ENCODE measurements at places on chromosomes 6 and 20.
A peak's percentile ranks its signal among the peaks of the same experiment; 100 is the strongest.

- DNase-seq = no peak
Measured at GRCh38 chr6:111480988-111481822, 1.8 kb downstream of the REV3L start.

DNA sequence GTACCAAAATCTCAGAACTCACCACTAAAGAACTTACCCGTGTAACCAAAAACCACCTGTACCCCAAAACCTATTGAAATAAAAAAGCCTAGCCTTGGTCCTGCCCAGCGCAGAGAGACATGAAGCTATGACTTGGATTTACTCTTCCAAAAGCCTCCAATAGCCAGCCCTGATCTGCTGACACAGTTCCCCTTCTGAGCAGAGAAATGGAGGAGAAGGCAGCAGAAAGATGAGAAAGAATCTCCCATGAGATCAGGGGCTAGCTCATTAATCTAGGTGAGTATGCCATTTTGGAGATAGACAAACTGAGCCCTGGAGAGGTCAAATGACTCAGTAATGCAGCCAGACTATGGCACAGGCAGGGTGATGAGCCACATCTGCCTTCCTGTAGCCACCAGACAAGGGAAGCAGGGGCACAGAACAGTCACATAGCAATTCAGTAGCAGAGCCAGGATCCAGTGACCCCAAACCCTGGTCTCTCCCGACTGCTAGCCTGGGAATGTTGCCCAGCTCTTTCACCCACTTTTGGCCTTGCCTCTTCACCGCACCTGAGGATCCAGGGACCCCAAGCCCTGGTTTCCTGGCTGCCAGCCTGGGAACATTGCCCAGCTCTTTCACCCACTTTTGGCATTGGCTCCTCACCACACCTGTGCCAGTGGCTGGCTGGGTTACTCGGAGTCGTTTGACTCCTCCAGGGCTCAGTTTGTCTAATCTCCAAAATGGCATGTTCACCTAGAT lies 7.2 kb upstream of the SDCBP2 start:
- no peak for DNase-seq

DNA sequence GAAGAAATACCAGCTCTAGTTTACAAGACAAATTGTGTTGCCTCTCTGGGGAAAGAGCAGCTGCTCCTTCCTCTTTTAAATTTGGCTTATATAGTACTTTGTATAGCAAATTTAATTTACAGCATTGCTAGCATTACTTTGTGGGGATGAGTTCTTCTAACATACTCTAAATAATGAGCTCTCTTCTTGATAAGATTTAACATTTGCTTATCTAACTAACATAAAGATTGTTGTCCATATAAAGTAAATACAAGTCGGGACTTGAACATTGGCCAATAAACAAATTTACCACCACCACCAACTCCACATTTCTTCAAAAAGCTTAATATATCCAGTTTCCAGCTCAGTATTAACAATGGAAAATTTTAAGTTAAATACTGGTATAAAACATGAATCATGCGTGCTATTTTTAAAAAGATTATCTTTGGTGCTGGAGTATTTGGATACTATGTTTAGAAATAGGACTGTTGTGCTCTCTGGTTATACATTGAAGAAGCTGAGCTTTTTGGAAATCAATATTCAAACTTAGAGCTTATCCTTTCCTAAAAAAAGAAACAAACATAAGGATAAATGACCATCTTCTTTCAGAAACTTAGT lies 1146.9 kb upstream of the GJE1 start:
- no peak for DNase-seq

GRCh38 chr6:35973670-35974222 lies 50.7 kb downstream of the SLC26A8 start:
- DNase-seq = no peak

- DNase-seq = no peak
Measured at GRCh38 chr6:143215363-143215762, 154.7 kb downstream of the AIG1 start.

- DNase-seq = no peak
Measured at GRCh38 chr6:7919871-7920270, 9.3 kb upstream of the TXNDC5 start.

GRCh38 chr20:15236812-15237211 lies 899.4 kb upstream of the FLRT3 start:
- DNase-seq = peak; percentile 60

- no peak for DNase-seq
Measured at GRCh38 chr20:44231193-44231592, 15.9 kb upstream of the GDAP1L1 start.

- DNase-seq = no peak
Measured at GRCh38 chr20:59831024-59831915, 102.2 kb downstream of the SYCP2 start.

GRCh38 chr20:51360451-51361201 lies 181.9 kb downstream of the NFATC2 start:
- no peak for DNase-seq

DNA sequence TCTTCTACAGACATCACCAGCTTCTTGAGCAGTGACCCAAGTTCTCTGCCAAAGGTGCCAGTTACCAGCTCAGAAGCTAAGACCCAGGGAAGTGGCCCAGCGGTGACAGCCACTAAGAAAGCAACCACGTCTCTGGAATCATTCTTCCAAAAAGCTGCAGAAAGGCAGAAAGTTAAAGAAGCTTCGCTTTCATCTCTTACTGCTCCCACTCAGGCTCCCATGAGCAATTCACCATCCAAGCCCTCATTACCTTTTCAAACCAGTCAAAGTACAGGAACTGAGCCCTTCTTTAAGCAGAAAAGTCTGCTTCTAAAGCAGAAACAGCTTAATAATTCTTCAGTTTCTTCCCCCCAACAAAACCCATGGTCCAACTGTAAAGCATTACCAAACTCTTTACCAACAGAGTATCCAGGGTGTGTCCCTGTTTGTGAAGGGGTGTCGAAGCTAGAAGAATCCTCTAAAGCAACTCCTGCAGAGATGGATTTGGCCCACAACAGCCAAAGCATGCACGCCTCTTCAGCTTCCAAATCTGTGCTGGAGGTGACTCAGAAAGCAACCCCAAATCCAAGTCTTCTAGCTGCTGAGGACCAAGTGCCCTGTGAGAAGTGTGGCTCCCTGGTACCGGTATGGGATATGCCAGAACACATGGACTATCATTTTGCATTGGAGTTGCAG lies 15.2 kb downstream of the GTPBP2 start:
- no peak for DNase-seq

- no peak for DNase-seq
Measured at GRCh38 chr6:83615025-83615999, 93.6 kb downstream of the SNAP91 start.

DNA sequence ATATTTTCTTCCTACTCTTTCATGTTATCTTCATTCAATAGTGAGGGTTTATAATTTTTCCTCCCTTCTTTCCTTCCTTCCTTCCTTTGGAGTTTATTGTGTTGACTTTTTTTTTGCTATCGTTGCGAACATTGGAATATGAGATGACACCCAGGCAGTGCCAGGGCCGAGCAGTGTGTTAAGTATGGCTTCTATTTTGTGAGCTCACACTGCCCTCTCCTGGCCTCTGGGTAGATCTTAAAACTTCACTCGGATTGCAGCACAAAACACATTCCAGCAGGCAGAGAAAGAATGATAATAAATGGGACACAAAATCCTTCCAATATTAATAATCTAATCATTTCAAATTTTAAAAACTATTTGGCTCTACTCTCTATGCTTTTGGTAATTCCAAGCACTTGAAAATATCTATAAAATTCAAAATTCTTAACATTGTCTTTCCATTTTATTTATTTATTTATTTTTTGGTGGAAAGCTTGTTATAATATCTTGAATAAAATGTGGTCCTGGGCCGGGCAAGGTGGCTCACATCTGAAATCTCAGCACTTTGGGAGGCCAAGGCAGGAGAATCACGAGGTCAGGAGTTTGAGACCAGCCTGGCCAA lies 147.4 kb upstream of the OLIG3 start:
- DNase-seq = peak; percentile 60

- DNase-seq = no peak
Measured at GRCh38 chr6:144767051-144767450, 481.9 kb downstream of the UTRN start.

DNA sequence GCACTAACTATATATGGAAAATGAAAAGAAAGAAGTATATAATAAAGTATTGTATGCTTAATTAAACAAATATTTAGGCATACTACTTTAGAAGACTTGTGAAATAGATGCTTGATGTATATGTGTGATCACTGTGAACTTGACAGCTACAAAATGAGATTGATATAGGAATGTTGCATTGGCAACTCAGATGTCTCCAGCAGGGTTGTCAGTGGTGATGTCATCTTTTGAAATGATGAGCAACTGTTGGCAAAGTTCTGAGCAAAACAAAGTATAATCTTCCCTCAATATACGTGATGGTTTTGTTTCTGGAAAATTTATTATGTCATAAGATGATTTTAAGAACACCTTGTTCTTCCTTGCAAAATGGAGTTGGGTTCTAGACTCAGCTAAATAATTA lies 133.8 kb downstream of the ARID1B start:
- DNase-seq = no peak

DNA sequence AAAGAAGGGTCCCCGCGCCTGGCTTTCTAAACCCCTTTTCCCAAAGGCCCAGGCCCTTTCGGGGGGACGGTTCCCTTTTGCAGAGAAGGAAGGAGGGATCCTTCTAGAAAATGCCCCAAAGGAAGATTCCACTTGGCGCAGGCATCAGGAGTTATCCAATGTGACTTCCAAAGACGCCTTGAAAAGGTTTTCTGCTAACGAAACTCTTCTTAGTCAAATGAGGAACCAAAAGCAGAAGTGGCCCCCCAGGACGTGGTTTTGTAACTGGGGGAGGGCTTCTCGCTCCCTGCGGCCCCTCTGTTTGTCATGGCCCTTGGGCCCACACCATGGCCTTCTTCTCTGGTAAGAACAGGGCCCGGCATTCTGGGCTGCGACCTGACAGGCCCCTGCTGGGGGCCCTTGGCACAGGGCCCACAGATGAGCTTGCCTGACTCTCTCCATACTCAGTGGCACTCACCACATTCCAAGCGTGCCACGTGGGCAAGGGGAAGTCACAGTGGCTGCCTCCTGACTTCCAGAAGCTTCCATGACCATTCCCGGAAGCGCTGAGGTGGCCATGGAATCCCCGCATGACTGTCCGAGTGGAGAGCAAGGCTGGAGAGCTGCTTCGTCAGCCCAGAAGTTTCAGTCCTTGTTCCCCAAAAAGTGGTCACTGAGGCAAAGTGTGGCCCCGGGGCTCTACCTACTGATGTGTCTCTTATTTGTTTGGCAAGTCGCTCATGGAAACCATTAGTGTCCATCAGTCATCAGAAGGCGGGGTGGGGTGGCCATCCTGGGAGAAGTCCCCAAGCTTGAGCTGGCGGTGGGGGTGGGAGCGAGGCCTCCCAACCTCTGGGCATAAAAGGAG lies 834 bp upstream of the CTSZ start:
- no peak for DNase-seq

DNA sequence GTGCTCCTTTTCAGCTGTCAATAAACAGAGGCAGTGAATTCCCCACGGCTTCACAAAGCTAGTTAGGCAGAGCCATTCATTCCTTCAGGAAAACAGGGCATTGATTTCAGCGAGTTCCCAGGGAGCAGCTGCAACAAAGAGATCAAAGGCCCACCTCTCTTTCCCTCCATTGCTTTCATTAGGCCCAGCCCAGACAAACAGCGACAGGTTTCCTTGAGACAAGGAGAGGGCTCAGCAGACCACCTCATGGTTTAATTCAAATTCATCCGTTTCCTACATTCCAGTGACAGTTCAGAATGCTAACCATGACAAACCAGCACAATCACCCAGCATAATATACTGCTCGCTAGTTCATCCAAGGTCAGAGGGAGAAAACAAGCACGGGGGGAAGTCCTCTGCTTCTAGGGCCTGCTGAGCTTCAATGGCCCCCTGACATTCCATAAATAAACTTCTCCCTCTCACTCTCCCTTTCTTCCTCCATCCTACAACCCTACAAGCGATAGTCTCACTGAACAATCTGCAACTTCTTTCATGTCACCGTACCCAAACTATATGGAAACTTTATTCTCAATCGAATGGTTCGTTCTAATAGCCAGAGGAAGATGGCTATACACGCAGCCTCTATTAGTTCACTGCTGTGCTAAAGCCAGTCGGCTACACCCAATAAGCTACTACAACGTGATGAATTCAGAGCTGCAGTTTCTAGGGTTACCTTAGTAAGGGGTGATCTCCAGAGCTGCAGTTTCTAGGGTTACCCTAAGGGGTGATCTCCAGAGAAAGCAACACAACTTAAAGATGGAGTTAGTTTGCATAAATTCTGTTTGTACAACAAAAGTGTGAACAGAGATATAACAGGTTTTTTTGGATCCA lies 34.7 kb downstream of the PLAGL1 start:
- DNase-seq = peak; percentile 60

DNA sequence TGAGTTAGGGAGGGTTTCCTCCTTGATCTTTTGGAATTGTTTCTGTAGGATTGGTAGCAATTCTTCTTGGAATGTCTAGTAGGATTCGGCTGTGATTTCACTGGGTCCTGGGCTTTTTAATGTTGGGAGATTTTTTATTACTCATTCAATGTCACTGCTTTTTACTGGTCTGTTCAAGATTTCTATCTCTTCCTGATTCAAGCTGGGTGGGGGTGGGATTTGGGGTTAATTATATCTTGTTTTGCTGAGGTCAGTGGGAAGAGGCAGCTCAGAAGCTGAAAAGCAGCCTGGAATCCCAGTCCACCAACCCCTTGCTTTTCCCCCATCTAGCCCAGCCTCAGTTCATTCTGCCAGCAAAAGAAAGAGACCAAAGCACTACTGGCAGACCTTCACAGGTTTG lies 39.6 kb downstream of the SUMO4 start:
- DNase-seq = no peak

DNA sequence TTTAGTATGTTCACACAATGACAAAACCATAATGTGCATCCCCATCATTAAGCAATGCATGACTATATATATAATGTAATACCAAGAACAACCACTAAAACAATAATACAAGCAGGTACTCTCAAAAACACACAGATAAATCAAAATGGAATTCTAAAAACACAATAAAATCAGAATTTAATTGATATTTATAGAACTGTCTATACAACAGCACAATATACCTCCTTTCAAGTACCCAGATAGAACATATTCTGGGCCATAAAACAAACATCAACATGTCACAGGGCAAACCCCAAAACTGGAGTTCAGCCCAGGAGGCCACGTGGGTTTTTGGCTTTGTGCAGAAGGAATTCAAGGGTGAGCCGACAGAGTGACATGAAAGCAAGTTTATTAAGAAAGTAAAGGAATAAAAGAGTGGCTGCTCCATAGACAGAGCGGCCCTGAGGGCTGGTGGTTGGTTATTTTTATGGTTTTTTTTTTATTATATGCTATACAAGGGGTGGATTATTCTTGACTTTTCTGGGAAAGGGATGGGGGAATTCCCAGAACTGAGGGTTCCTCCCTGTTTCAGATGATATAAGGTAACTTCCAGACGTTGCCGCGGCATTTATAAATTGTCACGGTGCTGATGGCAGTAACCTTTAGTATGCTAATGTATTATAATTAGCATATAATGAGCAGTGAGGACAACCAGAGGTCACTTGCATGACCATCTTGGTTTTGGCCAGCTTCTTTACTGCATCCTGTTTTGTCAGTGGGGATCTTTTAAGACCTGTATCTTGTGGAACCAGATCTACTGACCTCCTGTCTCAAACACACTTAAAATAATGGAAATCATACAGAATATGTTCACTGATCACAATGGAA lies 5.6 kb downstream of the RAB23 start:
- DNase-seq = no peak

- DNase-seq = no peak
Measured at GRCh38 chr6:149168968-149169367, 148.5 kb upstream of the TAB2 start.
